Pancreas (tissue), 10 donors: ENCODE measurements at places on chromosomes 16 and 17. TPM values are rescaled to one million over a fixed set of nuclear protein-coding genes. Genes with fewer than 3 reads are reported as not detected.

The HOXB2 gene
- total RNA-seq = 5.1 TPM

The KRT9 gene
- total RNA-seq = not detected

The RRAD gene
- total RNA-seq = 0.56 TPM

- peak; percentile 45 for DNase-seq
These were observed 119.8 kb downstream of the HIC1 start for GRCh38 chr17:2174468-2175293.

The TMC7 gene
- 0.46 TPM for total RNA-seq
